T-cell (primary cell): ENCODE measurements at places on chromosomes 5 and 9.

DNA sequence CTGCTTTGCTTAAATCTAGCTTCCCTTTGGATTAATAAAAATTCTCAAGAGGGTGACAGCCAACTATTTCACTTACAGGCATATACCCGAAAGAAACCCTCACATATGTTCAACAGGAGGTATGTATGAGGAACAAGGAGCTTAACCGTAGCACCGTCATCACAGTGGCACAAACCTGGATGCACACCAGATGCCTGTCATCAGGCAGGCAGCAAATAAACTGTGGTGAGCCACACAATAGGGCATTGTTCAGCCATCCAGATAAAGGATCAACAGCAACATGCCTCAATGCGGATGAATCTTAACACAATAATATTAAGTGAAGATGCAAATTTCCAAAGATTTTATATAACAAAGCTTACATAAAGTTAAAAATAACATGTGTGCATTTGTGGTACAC, 5.5 kb upstream of the TNFSF15 start:
- no peak for DNase-seq

DNA sequence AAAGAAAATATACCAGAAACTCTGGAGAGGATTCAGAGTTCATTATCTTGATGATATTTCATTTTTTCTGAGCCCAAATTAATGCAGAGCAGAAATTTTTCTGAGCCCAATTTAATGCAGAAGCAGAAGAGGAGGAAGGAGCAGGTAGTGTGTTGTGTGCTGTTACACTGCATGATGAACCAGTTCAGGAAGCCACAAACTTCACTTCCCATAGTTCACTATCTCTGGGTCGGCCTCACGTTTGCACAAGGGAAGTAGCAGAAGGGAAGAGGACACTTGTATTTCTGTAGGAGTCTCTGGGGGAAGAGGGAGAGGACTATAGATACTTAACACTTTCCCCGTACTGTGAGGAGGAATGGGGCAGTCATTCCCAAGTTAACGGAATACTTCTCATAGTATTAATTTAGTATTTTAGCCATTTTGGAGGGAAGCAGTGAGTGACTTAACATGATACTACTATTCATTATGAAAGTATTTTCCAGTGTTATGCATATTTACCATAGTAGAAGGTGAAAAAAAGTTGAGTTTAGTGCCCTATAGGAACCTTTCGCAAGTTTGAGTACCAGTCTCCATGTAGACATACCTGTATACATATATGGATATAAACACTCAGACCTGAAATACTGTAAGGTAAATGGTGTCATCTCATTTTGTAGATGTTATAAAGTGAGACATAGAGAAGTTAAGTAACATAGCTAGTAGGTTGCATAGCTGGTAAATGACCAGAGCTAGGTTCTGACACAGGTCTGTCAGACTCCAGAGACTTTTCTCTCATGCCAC, 30.0 kb downstream of the XPA start:
- DNase-seq: no peak

DNA sequence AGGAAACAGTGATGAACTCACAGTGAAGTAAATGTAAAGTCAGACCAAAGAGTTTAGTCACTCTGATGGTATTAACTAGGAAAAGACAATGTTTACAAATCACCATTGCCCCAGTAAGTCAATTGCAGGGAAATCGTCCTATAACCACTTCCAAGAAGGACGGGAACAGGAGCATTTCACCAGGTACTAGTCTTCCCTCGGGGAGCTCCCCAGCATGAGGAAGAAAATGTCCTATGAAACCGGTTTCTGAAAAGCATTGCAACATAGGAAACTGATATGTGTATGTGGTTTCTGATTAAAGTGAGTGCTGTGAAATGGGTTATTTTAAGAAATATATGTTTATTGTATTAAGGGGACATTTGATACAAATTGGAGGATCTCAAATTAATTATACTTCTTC, 626.7 kb upstream of the ADAMTS16 start:
- no peak for DNase-seq

GRCh38 chr5:149961957-149962409, 1.4 kb downstream of the SLC26A2 start:
- no peak for DNase-seq

- no peak for DNase-seq
Observed at GRCh38 chr9:93089481-93089991, 6.5 kb upstream of the CARD19 start.

GRCh38 chr5:157165261-157165660, 803 bp downstream of the GARIN3 start:
- no peak for DNase-seq

GRCh38 chr5:167720676-167721260, 570.7 kb upstream of the WWC1 start:
- no peak for DNase-seq

DNA sequence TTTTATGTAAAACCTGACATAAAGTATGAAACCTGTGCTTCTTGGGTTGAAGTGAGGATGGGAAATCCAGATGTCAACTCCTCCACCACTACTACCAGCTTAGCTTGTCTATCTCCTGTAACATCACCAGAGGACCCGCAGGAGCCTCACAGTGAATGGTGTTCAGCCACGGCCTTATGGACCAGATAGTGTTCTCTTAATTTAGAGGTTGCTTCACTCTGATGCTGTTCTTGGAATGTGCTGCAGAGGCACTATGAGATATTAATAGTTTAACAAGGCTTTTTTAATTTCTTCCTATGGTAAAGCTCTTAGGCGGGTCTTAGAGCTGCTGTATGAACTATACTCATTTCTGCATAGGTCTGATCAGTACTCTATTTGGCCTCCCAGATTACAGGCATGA, 27.9 kb downstream of the NFX1 start:
- no peak for DNase-seq

DNA sequence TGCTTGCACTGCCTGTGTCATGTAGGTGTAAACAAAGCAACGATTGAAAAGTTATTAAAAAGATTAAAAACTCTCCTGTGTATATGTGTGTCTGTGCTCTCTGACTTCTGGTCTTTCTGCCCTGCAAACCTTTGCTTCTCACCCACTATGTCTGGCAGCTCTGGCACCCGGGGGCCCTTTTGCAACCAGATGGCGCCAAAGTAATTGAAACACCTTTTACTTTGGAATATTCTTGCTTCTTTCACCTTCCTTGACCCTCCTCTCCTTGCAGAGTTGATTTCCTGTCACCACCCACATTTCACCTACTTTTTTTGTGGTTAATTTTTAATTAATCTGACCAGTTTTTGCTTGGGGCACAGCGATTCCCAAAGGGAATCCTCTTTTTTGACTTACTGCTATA, 275.5 kb downstream of the ARHGEF28 start:
- no peak for DNase-seq

DNA sequence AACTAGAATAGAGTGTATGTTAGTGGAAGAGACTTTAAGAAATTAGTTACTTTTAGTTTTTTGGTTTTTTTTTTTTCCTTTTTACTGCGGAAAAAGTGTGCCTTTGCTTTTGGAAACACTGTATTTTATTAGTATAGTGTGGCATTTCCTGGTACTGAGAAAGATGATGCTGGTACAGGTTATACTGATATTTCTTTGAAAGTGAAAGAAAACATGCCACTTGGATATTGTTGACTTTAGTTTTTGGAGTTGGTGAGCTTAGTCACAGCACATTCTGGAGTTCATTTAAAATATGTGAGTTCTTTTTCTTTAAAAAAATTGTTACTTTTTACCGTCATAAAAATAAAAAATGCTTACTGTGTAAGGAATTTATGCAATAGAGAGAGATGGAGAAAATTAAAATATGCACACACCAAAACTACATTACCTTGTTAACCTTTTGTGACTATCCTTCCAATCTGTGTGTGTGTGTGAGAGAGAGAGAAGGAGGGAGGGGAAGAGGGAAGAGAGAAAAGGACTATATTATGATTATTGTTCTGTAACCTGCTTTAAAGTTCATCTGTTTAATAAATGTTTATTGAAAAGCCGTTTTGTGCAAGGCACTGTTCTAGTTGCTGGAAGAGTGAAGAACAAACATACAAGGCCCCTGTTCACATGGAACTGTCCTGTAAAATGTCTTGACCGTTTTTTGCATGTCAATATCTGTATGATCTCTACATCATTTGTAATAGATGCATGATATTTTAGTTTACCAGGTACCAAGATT, 1.9 kb downstream of the UGCG start:
- DNase-seq: no peak

- DNase-seq: no peak
Observed at GRCh38 chr5:59189472-59190244, 606.8 kb downstream of the RAB3C start.

GRCh38 chr9:130556396-130557076, 22.8 kb upstream of the FUBP3 start:
- no peak for DNase-seq

GRCh38 chr5:146561711-146562110, 45.7 kb upstream of the GPR151 start:
- no peak for DNase-seq

DNA sequence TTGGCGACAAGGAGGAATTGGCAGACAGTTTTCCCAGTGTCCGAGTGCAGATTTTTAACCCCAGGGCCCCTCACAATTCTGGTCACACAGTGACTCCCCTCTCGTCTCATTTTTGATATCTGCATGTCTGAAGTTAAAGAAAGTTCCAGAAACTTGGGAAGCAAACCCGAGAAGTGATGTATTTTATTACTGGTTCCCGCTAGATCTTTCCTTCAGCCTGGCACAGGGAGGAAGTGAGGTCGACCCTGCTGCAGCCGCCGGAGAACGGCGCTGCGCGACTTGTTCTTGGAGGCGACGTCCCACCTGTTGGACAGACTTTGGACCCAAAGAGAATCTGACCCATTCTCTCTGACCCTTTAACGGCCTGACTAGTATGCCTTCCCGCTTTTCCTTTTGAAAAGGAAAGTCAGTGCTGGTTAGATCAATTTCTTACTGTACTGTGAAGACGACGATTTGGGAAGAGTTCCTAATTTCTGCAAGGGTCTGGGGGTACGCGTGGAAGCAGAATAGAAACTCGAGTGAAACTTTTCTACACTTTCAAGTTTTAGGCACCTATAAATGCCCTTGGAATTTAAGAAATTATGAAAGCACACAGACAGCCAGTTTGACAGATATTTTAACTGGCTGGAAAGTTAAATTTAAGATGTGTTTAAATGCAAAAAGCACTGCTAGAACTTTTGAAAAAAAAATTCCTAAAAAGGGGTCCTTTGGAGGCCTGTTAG, 744 bp downstream of the OTULIN start:
- DNase-seq: no peak

DNA sequence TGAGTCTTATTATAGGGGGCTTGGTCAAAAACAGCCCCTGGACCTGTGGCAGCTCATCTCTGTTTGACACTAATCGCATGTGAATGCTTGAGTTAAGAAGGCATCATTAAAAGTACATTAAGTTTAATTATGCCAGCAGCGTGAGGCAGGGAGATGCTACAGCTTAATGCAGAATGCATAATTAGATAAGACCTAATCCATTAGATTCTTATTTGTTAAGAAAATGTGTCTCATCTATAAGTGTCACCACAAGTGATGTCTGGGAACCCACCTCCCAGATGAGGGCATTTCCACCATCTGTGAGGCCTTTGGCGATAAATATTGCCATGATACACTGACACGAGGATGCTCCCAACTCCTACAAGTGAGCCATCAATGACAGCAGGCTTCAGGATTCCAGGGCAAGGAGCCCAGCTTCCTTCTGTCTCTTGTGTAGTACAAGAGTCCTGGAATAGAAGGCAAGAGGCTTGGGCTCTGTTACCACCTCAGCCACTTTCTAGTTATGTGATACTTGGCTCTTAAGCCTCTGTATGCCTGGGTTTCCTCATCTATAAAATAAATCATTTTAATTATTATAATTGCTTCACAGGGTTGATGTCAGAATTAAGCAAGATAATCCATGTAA, 202.7 kb downstream of the FAM114A2 start:
- no peak for DNase-seq

DNA sequence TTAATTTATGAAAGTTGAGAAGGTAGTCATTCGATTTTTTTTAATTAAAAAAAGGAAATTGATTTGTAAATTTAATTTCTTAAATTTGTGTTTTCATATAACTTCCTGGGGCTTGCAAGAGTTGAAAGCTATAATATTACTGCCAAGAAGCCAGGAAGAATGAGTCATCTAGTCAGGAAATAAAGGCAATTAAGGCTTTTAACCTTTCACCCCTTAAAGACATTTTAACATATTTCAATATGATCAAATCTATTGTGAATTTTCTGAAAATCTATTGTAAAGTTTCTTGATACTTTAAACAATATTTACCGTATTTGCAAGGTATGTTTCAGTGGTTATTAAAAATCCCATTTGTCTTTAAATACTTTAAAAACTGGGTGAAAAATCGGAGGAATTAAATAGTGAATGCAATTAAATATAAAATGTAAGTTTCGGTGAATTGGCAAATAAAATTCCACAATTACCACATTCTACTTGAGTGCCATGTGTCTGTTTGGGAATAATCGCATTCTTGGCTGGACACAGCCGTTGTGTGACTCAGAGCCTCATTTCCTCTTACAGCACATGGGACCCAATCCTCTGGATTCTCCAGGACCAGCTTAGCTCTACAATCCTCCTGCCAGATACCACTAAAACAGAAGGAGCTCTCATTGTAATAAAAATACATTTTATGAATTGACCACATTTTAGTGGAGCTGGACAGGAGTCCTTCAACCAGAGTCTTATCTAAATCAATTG, 310.7 kb downstream of the HCN1 start:
- no peak for DNase-seq

GRCh38 chr5:88256872-88257271, 11.8 kb downstream of the TMEM161B start:
- DNase-seq: no peak
